ENCODE measurements at places on chromosomes 5 and 9.
A peak's percentile ranks its signal among the peaks of the same experiment; 100 is the strongest.

GRCh38 chr5:35745193-35745592 lies 111.5 kb upstream of the IL7R start:
- DNase-seq = no peak

- no peak for DNase-seq
Observed at GRCh38 chr5:61811052-61811451, 479.0 kb downstream of the ZSWIM6 start.

GRCh38 chr5:93789173-93790067 lies 48.0 kb upstream of the POU5F2 start:
- peak; percentile 2 for DNase-seq

DNA sequence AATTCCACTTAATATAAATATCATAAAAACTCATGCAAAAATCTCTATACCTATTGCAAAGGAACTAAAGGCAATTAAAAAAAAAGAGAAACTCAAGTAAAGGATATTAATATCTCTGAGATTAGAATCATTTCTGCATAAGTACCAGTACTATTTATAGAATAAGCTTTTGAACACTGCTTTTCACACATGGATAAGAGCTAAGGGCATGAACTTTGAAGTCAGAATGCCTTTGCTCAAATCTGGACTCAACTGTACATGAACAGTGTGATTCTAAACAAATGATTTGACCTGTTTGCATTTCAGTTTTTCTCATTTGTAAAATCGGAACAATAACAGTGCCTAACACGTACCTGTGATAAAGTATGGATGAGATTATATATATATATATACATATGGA lies 255.9 kb downstream of the EFNA5 start:
- DNase-seq = no peak

DNA sequence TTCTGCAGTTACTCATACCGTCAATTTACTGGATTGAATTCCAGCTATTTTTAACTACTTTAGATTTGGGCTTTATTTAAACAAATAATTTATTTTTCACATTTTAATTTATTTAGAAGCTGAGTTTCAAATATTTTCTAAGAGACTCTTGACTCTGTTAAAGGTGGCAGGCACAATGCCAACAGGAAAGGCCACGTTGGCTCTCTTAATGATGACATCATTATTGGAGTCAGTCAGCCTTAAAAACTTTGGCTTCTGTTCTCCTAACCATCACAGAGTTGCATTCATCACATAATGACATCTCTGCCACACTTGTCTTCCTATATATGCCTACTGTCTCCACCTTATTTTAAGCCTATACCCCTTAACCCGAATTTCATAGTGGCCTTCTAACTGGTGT lies 172.3 kb upstream of the PLPPR1 start:
- no peak for DNase-seq

DNA sequence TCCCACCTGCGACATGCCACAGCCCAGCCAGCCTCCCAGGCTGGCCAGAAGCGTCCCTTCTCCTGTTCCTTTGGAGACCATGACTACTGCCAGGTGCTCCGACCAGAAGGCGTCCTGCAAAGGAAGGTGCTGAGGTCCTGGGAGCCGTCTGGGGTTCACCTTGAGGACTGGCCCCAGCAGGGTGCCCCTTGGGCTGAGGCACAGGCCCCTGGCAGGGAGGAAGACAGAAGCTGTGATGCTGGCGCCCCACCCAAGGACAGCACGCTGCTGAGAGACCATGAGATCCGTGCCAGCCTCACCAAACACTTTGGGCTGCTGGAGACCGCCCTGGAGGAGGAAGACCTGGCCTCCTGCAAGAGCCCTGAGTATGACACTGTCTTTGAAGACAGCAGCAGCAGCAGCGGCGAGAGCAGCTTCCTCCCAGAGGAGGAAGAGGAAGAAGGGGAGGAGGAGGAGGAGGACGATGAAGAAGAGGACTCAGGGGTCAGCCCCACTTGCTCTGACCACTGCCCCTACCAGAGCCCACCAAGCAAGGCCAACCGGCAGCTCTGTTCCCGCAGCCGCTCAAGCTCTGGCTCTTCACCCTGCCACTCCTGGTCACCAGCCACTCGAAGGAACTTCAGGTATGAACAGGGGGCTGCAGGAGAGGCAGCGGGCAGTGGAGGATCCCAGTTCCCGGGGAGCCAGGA lies 106.5 kb downstream of the PPARGC1B start:
- no peak for DNase-seq

DNA sequence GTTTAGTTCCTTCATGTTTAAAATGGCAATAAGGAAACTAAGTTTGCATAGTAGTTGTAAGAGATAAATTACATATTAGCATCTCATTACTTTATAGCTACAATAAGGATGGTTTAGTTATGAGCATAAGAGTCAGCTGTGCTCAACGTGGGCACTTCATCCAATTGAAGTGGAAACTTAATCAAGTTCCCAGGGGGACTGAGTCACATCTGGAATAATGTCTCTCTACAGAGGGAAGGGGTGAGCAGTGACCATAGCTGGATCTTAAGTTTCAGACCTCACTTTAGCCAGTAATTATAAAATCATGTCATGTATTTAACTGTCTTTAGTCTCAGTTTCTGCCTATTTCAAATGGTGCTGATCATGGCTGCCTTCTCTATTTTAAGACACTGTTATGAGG lies 36.8 kb upstream of the FAM240B start:
- DNase-seq = no peak

DNA sequence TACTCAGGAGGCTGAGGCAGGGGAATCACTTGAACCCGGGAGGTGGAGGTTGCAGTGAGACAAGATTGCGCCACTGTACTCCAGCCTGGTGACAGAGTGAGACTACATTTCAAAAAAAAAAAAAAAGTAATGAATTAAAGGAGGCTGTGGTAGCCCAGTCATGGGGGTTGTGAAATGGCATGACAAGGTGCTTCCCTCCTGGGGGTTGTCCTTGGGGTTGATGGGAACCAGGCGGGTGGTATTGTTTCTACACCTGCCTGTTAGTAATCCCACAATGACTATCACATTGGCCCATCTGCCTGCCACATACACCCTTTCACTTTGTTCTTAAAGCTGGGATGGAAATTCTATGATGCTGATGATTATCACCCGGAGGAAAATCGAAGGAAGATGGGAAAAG lies 5.6 kb downstream of the IDNK start:
- no peak for DNase-seq

DNA sequence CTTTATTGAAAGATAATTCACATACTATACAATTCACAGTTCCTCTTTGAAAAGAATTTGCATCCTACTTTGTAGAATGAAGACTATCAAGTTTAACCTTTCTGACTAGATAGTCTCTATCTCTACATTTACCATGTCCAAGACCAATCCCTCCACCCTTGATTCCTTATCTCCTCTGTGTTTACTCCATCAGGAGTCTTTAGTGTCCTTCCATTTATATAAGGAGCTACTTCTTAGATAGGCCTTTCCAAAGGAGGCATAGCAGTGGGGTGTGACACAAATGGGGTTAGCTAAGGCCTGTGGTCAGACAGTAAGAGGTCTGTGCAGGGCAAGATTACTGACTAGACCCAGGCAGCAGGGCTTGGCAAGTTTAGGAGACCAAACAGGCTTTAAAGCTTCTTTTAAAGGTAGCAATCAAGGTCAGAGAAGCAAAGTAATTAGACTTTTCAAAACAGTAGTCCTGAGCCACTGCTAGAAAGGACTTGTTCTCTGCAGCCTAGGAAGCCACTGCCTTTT lies 11.1 kb upstream of the DMXL1 start:
- DNase-seq = no peak

DNA sequence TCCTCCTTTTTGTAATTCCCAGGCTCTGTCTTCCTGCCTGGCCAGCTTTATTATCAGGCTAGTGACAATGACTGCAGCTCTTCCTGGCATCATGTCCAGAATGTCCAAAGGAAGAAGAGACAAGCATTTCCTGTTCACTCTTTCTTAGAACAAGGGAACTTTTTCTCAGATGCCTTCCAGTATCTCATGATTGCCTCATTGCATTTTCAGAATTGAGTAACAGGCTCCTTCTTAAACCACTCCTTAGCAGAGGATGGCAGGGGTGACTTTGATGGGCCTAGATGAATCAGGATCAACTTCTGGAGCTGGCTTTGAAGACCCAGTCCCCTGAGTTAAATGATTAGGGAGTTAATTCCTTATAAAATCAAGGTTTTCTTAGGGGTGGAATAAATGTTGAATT lies 92.9 kb upstream of the RASGRF2 start:
- DNase-seq = no peak

DNA sequence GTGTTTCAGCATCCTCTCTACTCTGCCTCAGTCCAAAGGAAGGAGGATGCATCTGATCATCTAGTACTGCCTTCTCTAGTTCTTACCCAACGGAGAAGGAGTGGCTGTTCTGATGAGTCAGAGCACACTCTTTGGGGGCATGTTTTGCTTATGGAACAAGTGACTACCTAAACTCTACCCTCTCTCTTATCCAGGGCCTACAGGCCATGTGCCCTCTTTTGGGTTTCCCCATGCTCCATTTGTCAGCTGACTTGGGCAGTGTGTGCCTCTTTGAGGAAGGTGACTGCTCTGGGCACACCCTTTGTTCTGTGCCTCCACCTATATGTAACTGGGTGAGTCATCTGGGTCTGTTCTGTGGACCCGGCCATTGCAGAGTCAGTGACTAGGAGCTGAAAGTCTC lies 89.6 kb upstream of the BNC2 start:
- DNase-seq = no peak

DNA sequence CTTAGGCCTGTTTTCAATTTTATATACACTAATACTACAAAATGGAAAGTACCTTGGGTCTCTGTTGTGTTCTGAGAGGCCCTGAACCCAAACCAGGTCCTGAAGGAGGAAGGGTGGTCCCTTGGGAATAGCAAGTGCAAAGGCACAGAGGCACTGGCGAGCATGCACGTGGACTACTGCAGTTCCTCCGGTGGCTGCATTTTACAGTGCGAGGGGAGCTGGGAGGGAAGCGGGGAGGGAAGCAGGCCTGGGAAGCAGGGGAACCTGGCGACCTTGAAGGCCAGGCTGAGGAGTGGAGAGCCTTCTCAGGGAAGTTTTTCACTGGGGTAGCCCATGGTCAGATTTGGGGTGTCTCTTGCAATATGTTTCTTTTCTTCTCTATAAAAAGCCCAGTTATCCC lies 33.9 kb downstream of the MORN5 start:
- DNase-seq = no peak

DNA sequence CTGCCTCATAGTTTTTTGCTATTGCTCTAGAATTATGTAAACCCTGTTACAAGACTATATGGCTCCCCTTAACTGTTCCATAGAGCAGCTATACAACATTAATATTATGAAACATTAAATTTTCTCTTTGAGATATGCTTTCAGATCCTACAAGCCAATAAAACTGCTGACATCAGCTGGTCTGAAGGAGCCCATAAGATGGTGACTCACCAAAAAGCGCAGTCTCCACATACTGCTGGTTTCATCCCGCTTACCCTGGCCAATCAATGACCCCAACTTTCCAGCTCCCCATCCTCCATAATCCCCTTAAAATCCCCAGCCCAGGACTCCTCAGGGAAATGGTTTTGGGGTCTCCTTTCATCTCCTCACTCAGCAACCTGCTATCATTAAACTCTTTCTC lies 172.7 kb downstream of the NSG2 start:
- DNase-seq = no peak

- DNase-seq = no peak
Observed at GRCh38 chr5:40022057-40022456, 597.3 kb upstream of the DAB2 start.

- DNase-seq = no peak
Observed at GRCh38 chr9:85118990-85119755, 449.6 kb downstream of the NTRK2 start.

DNA sequence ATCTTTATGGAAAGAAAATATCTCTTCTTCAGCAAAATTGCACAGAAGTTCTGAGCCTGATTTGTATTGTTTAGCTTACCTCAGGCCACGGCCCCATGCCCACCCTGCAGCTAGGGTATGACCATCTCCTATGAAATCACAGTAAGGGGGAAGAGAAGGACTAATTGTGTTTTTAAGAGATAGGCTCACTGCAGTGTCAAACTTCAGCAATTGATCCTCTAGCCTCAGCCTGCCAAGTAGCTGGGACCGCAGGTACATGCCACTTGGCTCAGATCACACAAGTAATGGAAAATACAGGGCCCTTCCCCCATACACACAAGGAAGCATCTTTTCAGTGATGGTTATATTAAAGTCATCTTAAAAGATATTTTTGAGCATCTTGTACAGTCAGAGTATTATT lies 60.0 kb downstream of the DMAC1 start:
- no peak for DNase-seq

GRCh38 chr9:86298873-86299272 lies 16.5 kb upstream of the ISCA1 start:
- DNase-seq = no peak

GRCh38 chr5:73188764-73189531 lies 16.0 kb downstream of the TMEM174 start:
- DNase-seq = no peak

DNA sequence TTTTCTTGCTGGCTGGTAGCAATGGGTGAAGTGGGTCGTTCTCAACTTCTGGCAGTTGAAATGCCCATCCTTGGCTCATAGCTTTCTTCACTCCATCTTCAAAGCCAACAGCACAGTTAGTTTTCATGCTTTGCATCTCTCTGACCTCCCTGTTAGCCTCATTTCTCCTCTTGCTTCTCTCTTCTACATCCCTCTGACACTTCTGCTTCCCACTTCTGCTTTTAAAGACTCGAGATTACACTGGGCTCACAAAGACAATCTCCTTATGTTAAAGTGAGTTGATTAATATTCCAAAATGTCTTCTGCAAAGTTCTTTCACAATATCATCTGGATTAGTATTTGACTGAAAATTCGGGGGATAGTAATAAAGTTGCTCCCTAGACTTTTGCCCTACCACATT lies 684.8 kb upstream of the CCNG1 start:
- DNase-seq = no peak

GRCh38 chr5:88829775-88830174 lies 53.2 kb downstream of the MEF2C start:
- no peak for DNase-seq

GRCh38 chr5:112063856-112064255 lies 306.9 kb upstream of the NREP start:
- DNase-seq = no peak

GRCh38 chr5:59813761-59814536 lies 79.6 kb downstream of the PDE4D start:
- DNase-seq = peak; percentile 68

GRCh38 chr5:125813221-125813974 lies 609.8 kb upstream of the GRAMD2B start:
- no peak for DNase-seq

DNA sequence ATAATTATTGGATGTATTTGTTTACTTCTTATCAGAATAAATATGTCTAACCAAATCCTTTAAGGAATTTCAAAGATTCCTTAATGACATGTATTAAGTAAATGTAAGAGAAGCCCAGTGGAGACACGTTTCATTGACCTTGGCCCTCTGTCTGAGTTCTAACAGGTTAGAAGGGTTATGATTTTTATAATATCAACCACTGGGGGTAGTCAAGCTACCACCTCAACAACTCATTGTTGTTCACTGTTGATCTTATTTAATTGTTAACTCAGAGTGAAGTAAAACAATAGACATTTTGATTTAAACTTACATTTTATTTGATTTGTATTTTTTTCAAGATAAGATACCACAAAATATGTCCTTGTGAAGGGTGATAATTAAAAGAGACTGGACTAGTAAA lies 499.2 kb upstream of the COX7C start:
- DNase-seq = no peak

Measured in LNCaP clone FGC (cell line).